ENCODE measurements at places on chromosomes 2 and 18. TPM values are rescaled to one million over a fixed set of nuclear protein-coding genes. Genes with fewer than 3 reads are reported as not detected.
A peak's percentile ranks its signal among the peaks of the same experiment; 100 is the strongest.

Gene HNRNPLL
- total RNA-seq, result 44.9 TPM

Gene SLC23A3
- total RNA-seq, result 0.36 TPM

GRCh38 chr18:31407649-31408048 lies 31.1 kb downstream of the DSG4 start:
- no peaks in the 10 kb centered on the region for H3K4me1 ChIP-seq
- no peaks in the 10 kb centered on the region for H3K36me3 ChIP-seq
- no peak for DNase-seq

DNA sequence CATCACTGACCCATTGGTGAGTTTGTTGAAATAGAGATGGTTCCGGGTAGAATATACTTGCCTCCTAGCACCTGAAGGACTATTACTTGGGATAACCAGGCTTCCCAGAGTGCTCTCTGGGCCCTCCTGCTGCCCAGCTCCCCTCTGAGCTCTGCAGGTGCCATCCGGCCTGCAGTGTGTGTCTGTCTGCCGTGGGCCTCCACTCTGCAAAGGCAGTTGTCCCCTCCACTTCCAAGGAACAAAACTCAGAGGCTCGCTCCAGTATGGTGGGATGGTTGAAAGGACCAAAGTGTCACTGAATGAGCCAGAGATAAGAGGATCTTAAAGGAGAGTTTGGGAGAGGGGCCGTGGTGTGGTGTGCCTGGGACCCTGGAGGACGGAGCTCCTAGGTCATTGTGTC lies 57.3 kb downstream of the SH3BP4 start:
- H3K4me1 ChIP-seq, result no peaks in the 10 kb centered on the region
- DNase-seq, result no peak
- no peaks in the 10 kb centered on the region for H3K36me3 ChIP-seq
- H3K27me3 ChIP-seq, result no peaks in the 10 kb centered on the region
- H3K4me3 ChIP-seq, result no peak overlapping the region

- H3K27ac ChIP-seq, result no peak overlapping the region
- no peak for DNase-seq
- H3K4me1 ChIP-seq, result no peaks in the 10 kb centered on the region
- no peaks in the 10 kb centered on the region for H3K36me3 ChIP-seq
Measured at GRCh38 chr2:72895154-72895553, 7.9 kb downstream of the SPR start.

GRCh38 chr2:59888015-59888414 lies 665.4 kb downstream of the BCL11A start:
- peak; percentile 60 for DNase-seq
- no peaks in the 10 kb centered on the region for H3K36me3 ChIP-seq
- H3K27me3 ChIP-seq, result no peaks in the 10 kb centered on the region
- no peak overlapping the region for H3K4me3 ChIP-seq
- H3K27ac ChIP-seq, result no peak overlapping the region

- H3K36me3 ChIP-seq, result no peaks in the 10 kb centered on the region
- no peak overlapping the region for H3K4me3 ChIP-seq
- H3K27ac ChIP-seq, result no peak overlapping the region
Measured at GRCh38 chr2:48109491-48110204, 203.3 kb upstream of the FBXO11 start.

GRCh38 chr2:232937278-232937906 lies 67.3 kb downstream of the SNORC start:
- no peak overlapping the region for H3K27ac ChIP-seq
- H3K27me3 ChIP-seq, result no peaks in the 10 kb centered on the region
- no peaks in the 10 kb centered on the region for H3K36me3 ChIP-seq
- H3K4me3 ChIP-seq, result no peak overlapping the region

DNA sequence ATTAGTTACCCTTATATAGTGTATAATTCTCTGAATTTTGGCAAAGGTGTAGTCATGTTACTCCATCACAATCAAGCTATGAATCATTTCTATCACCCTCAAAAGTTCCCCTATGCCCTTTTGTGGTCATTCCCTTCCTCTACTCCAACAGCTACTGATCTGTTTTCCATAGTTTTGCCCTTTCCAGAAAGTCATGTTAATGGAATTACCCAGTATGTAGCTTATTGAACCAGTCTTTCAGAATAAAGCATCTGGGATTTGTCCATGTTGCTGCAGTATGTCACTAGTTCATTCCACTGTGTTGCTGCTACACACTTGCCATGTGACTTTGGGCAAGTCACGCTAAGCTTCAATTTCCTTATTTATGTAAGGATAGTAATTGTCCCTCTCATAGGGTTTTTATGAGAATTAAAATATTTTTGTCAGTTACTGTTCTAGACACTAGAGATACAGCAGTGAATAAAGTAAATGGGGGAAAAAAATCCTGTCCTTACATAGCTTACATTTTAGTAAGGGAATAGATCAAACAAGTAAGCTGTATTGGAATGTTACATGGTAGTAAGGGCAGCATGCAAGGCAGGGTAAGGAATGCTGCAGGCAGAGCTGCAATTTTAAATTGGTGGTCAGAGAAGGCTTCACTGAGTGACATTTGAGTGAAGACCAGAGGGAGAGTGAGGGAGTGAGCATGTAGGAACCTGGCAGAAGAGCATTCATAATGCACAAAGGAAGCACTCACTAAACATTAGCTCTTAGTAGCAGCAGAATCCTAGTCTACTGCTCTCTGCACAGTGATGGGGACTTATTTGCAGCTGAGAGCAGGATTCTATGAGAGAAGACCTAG lies 80.3 kb upstream of the TSPYL6 start:
- no peak for DNase-seq
- no peak overlapping the region for H3K4me3 ChIP-seq
- H3K4me1 ChIP-seq, result peaks cover under 1% of the 10 kb centered on the region
- H3K27ac ChIP-seq, result no peak overlapping the region
- H3K36me3 ChIP-seq, result no peaks in the 10 kb centered on the region
